Stimulated activated naive CD4-positive, alpha-beta T cell treated with Interleukin-2 at 50 U/mL for 16 hours (primary cell): ENCODE measurements at places on chromosomes 11 and 22.

GRCh38 chr22:48783821-48784266 is 1043.8 kb downstream of the BRD1 start:
- no peak for DNase-seq

DNA sequence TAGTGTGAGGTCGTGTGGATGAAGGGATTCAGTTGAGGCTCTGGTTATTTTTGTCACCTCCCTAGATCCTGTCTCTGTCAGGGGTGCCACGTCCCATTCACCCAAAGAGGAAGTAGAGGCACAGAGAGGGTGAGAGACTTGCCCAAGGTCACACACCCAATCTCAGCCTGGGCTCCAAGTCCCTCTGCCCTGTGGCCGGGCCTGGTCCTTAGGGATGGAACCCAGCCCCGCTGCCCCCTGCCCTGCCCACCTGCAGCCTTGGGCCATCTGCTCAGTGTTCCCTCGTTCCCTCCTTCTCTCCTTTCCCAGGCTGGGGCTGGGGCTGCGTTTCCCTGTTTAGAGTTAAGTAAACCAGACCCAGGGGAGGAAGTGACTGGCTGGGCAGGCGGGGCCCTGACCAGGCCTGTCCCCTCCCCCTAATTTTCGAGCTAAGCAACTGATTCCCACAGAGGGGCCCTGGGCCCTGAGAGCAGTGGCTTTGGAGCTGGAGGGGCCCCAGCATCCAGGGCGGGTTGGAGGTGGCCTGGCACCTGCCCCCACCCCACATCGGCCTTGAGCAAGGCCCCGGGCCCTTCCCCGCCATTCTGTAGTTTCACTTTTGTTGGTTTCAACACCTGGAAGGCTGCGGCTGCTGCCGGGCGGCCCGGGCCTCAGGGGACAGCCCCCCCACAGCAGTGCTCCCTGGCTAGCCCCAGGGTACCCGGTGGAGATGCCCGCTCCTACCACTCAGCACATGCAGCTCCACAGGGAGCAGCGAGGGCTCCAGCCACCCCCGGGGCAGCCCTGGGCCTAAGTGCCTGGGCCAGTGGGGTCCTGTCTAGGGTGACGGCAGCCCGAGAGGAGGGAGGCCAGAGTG is 1.5 kb downstream of the TCIRG1 start:
- DNase-seq: peak; percentile 31

GRCh38 chr11:99197477-99197876 is 176.7 kb downstream of the CNTN5 start:
- DNase-seq: no peak

- DNase-seq: no peak
Measured at GRCh38 chr22:32216911-32217310, 12.0 kb upstream of the RFPL2 start.

GRCh38 chr11:69401715-69402114 is 79.7 kb upstream of the LINC01488 start:
- DNase-seq: no peak

DNA sequence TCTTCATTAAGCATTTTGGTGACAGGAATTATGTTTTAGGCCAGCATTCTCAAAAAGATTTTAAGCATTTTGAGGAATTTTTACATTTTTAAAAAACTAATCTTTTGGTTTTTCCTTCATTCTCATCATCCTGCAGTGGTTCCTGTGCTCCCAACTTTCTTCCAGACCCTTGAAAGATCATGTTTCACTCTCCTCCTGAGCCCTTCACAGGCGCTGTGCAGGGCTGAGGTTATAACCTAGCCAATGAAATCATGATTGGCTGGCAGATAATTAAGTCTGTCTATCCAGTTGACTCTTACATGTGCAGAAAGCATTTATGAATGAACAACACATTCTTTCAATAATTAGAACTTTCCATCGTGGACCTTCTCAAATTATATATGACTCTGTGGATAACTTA is 226.3 kb downstream of the DDX10 start:
- DNase-seq: no peak

DNA sequence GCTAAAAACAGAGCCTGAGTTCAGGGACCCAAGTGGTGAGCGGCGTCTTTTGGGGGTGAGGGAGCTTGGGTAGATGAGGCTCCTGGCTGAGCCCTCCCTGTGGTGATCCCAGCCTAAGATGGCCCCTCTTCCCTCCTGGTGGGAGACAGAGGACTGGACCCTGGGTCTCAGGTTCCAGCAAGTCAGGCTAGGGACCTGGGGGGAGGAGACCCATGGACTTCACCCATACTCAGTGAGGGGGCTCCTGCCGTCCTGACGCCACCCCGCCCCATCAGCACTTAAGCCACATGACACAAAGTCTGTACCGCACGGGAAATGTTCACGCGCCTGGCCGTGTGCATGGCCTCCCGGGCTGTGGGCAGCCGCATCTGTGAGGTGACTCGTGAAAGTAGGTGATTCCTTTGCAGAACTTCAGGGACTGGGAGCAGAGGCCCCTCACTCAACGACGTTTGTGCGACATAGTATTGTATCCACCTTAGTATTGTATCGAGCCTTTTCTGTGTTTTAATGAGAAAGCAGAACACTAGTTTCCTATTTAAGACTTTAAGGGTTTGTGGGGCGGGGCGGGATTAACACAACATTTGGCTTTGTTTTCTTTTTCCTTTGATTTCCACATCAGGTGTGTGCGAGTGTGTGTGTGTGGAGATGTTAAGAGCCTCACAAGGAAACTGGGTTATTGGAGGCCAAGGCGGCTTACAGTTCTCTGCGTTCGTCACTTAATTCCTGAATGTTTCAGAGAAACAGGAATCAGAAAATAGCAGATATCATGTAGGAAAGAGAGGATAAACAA is 18.4 kb upstream of the TMEM191C start:
- DNase-seq: no peak

DNA sequence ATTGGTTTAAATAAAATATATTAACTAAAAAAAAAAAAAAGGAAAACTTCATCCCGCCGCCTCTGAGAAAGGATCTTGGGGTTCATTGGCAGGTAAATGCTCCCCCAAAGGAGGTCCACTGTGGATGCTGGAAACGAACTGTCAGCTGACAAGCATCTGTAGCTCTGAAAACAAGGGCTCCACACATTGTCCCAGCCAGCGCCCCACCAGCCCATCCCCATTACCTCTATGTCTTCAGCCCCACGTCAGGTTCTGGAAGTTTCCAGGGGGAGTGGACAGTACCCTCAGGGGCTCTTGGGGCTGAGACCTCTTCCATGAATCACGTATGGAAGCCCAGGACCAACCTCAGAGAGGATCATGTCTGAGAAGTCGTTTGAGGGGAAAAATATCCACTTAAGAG is 66.4 kb upstream of the WNT7B start:
- no peak for DNase-seq

DNA sequence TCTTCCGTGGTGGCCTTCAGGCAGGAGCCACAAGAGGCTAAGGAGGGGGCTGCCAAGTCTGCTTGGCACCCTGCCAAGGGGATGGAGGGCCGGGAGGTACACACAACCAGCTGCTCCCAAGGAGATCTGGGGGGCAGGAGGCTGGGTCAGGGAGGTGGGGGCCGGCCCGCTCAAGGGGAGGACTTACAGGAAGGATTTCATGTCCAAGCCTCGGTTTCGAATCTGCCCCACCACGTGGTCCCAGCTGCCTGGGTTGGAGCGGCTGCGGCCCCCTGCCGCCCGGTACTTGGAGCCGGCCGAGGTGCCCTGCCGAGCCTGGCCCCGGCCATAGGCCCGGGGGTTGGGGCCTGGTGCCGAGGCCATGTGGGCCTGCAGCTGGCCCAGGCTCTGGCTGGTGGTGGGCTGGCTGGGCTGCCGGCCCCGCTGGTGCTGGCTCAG is 33.5 kb downstream of the LRRC10B start:
- no peak for DNase-seq

GRCh38 chr11:27028561-27028965 is 12.1 kb upstream of the BBOX1 start:
- DNase-seq: no peak
